ENCODE measurements at places on chromosomes 16 and 17.

GRCh38 chr17:14196377-14196997 is 40.2 kb downstream of the CDRT15 start:
- peak; percentile 58 for DNase-seq

DNA sequence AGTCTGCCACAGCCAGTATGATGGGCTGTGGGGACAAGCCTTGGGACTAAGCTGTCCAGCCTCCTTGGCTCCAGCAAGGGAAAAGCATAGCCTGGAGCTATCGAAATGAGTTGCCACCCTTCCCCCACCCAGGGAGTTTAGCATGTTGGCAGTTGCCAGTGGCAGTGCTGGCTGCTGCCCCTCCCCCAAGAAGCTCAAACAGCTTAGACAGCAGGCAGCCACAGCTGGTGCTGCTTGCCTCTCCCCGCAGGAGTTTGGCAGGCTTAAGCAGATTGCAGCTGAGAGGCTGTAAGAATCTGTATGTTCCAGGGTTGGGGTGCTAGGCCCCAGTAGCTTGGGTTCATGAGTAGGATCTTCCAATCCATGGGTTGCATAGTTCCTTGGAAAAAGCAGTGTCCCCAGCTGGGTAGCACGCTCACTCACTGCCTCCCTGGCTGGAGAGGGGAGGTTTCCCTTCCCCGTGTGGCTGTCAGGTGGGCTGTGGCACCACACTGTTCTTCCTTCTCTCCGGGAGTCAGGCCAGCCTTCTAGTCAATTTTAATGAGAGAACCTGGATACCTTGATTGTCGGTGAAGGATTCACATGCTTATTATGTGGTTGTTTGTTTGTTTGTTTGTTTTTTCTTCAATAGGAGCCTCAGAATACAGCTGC is 506.1 kb downstream of the CDH11 start:
- no peak for DNase-seq

- DNase-seq = peak; percentile 35
Observed at GRCh38 chr16:27407133-27407532, 5.2 kb downstream of the IL21R start.

DNA sequence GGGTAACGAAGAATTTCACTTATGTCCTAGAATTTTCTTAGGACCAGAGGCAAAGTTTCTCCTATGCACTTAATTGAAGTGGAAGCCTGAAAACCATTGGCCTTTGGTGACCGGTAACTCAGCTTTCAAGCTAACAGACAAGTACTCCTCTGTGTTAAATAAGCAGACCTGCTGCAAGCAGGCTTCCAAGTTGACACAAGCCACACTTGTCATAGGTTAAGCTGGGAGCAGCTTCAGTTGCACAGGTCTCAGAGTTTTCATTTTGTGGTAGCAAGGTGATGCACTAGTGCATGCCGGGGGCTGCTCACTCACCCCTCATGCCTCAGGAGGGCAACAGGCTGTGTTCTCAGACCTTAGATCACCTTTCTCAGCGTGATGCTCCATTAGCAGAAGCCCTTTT is 399.9 kb downstream of the UTP18 start:
- no peak for DNase-seq

GRCh38 chr16:10578474-10579316 is 1.7 kb downstream of the EMP2 start:
- DNase-seq = no peak

DNA sequence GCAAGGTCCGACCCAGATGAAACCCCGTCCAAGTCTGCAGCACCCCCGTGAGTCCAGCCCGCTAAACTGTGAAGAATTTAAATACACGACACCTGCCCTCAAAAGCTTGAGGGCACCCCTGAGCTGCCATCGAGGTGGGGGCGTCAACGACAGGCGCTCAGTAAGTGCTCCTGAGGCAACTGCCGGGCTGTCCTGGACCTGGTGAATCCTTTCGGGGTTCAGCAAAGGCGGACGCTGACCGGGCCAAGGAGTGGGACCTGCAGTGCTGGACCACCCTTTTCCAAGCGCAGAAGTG is 512 bp upstream of the ENDOV start:
- DNase-seq = no peak

DNA sequence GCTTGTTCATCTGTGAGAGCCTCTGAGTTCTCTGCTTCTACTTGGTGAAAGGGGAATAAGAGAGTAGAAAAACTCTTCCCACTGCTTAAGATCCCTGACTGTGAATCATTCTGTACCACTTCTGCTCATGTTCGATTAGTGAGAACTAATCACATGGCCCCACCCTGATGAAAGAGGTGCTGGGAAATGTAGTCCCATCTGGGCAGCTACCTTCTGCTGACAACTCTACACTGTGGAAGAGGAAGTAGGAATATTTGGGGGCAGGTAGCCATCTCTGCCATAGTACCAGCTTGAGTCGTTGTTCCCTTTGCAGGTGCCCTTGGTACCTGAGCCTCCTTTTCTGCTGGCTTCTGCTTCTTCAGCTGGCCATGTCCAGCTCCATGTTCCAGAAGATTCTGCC is 29.9 kb downstream of the NKD1 start:
- no peak for DNase-seq

DNA sequence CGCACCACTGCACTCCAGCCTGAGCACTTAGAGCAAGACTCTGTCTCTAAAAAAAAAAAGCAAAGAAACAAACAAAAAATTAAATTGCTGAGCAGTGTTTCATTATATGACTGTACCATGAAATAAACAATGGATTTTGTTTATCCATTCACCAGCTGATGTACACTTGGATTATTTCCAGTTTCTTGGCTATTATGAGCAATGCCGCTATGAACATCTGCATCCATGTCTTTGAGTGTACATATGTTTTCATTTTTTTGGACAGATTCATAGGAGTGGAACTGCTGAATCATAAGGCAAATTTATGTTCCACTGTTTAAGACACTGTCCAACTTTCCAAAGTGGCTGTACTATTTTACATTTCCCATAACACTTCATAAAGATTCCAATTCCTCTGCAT is 8.0 kb downstream of the RNF157 start:
- no peak for DNase-seq

DNA sequence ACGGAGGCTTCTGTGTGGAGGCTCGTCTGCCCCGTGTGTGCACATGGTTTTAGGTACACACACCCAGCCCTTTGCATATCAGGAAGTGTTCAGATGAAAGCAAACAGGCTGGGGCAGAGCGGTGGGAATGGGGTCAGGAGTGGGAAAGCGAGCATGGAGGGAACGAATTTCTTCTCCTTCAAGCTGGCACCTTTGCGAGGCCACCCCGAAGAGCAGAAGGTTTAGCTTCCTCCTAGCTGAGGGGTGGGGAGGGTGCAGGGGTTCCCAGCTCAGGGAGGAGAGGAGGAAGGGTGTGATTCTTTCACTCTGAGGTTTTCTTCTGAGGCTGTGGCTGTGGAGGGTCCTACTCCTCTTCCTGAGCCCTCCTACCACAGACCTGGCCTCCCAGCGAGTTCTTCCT is 83.6 kb downstream of the ABR start:
- DNase-seq = no peak

GRCh38 chr17:62892870-62893338 is 73.1 kb upstream of the TANC2 start:
- DNase-seq = peak; percentile 67

DNA sequence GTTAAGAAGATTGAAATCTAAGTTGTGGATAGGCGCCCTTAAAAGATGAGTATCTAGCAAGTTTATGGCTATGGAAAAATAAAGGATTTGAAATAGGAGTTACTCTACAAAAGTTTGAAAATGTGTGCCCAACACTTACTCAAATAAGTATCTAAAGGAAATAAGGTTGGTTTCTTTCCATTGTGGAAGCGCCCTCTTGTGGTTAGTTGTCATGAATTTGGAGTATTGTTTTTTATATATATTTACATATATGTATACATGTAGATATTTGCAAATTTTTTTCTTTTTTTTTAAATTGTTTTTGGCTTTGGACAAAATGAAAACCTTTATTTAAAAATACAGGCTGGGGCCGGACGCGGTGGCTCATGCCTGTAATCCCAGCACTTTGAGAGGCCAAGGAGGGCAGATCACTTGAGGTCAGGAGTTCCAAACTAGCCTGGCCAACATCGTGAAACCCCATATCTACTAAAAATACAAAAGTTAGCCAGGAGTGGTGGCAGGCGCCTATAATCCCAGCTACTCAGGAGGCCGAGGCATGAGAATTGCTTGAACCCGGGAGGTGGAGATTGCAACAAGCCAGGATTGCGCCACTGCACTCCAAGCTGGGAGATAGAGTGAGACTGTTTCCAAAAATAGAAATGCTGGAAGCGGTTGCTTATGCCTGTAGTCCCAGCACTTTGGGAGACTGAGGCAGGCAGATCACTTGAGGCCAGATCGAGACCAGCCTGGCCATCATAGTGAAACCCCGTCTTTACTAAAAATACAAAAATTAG is 24.0 kb upstream of the VPS4A start:
- peak; percentile 64 for DNase-seq

DNA sequence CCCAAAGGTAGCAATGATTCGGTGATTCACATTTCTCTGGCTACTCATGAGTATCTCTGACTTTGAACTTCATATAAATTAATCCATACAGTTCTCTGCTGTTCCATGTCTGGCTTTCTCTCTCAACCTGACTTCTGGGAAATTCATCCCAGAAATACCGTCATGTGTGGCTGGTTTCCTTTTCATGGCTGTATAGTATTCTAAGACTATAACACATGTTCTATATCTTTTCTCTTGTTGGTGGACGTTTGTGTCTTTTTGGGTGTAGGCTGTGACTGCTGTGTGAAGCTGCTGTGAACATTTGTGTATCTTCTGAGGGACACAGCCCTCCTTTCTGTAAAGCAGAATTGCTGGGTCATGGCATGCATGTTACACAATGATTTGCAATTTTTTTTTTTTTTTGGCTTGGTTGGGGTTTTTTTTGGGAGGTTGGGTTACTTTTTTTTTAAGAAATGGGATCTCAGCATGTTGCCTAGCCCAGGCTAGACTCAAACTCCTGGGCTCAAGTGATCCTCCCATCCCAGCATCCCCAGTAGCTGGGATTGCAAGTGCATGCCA is 6.3 kb downstream of the TTYH2 start:
- no peak for DNase-seq

DNA sequence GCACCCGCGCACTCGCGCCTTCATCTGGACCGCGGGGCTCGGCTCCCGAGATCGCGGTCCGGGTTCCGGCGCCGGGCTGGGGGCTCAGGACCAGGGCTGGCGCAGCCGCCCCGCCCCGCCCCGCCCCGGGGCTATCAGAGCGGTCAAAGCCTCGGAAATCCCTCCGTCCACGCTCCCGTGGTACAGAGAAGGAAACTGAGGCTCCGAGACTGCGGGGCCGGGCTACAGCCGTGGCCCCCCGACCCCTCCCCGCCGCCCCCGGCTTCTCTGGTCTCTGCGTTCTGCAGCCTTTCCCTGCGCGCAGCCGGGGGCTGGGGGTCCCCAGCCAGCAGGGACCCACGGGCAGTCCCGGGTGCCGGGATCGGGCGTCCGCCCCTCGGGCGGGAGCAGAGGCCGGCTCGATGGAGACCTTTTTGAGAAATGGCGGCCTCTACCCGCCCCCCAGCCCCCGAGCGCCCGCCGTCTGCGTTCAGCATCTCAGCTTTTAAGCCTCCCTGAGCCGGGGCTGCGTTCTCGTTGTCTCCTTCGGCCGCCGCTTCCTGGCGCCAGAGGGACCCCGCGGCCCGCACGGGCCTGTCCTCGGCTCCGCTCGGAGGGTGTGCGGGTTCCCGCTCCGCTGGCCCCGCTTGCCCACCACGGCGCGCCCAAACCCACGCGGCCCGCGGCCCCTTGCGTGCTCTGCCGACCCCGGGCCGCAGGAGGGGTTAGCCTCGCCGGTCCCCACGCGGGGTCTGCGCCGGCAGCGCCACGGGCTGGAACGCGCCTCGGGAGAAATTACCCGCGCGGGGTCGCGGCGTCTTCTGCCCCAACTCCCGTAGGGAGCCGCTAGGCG is 1.5 kb upstream of the NPTX1 start:
- DNase-seq = no peak

GRCh38 chr16:88773812-88774291 is 11.2 kb downstream of the PIEZO1 start:
- no peak for DNase-seq

DNA sequence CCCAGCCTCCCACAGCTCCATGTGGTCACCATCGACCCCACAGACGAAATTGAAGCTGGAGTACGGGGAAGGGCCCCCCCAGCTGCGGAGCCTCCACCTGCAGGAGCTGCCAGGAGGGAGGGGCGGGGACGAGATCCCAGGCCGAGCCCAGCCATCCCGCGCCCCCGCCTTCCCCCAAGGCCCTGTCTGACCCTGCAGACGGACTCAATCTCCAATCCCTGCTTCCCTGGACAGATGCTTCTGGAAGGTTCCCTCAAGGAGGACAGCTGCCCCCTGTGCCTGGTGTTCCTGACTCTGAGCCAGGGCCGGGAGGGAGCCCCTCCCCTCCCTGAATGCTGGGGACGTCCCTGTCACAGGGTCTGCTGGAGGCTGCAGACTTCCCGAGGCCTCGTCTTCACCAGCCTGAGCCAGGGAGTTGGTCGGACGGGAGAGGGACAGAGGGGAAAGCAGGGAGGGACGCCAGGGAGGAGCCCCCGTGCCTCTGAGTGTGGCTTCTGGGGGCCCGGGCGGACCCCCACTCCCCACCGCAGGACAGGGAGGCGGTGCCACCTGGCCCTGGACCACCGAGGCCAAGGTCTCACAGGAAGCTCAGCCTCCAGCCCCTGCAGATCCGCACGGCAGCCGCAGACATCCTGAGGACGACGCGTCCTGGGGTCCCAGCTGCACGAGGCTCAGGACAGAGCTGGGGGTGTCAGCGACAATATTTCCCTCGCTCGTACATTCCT is 21.3 kb upstream of the C1QTNF8 start:
- no peak for DNase-seq

GRCh38 chr17:48601539-48602425 is 3.0 kb downstream of the HOXB6 start:
- no peak for DNase-seq

DNA sequence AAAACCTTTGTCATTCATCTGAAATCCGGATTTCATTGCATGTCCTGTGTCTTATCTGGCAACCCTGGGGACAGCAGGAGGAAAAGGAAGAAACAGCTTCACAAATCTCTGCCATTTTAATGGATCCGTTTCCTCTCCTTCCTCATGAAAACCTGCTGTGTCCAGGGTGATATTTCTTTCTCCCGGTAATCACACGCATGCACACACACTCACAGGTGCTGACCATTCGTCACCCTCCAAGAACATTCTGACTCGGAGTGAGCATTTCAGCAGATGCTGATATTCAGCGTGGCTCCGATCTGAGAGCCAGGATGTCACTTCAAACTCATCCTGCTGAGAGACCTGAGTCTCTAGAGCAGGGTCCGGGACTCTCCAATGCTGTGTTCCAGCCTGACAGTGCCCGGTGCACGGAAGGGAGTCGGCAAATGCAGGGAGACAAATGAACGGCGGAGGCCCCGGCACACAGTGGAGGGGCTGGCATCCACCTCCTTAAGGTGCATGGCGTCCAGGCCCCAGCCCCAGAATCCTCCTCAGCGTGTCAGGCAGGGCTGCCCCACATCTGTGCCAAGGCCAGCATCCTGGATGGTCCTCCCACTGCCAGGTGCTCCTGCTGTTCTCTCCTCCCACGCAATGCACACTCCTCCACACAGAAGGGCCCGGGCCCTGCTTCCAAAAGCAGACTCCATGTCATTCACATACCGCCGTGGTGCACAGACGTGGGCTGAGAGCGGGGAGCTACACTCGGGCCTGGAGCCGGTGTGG is 70.7 kb downstream of the RBFOX3 start:
- no peak for DNase-seq

Data from activated CD4-positive, alpha-beta T cell treated with anti-CD3 and anti-CD28 coated beads, Interleukin-2, amount 50 U/mL, for 16 hours (primary cell).